SK-N-DZ (cell line): ENCODE measurements at places on chromosomes 2 and 18.

DNA sequence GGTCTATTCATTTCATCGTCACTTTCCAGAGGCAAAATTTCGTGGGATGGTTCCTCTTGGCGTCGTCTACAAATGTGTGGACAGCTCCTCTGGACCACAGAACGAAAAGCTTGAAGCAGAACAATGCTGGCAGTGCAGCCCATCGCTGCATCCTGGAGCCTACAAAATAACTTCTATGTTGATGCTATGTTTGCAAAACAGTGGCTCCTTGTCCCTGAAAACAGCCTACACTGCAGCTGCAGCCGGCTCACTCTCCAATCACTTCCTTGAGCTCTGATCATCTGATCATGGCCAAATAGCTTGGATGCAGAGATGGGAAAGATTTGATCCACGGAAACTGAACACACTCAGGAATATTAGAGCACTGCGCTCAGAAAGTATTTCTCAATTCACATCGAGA lies 60.0 kb downstream of the DOCK10 start:
- DNase-seq, result peak; percentile 48

DNA sequence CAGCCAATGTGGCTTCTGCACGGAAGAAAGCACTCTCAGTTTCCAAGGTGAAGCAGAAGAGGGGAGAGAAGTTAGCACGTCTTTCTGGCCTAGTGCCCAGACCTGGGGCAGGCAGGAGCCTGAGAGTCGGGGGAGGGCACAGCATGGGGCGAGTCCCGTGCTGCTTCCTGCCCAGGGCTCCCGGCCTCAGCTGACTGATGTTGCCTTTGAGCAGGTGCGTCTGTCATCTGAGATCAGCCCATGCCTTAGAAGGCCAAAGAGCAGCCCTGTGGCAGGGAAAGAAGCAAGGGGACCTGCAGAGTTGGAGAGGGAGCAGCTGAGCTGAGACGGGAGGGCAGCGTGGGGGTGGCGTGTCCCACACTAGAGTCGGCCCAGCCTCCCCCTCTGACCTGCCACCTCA lies 3.3 kb downstream of the KCNIP3 start:
- no peak for DNase-seq

DNA sequence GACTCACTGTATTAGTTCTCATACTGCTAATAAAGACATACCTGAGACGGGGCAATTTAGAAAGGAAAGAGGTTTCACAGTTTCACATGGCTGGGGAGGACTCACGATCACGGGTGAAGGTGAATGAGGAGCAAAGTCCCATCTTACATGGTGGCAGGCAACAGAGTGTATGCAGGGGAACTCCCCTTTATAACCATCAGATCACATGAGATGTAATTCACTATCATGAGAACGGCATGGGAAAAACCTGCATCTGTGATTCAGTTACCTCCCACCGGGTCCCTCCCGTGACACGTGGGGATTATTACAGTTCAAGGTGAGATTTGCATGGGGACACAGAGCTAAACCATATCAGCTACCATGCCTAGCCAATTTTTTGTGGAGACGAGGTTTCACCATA lies 168.2 kb downstream of the NEDD4L start:
- no peak for DNase-seq

GRCh38 chr2:14638488-14638887 lies 6.0 kb downstream of the LRATD1 start:
- DNase-seq, result no peak

DNA sequence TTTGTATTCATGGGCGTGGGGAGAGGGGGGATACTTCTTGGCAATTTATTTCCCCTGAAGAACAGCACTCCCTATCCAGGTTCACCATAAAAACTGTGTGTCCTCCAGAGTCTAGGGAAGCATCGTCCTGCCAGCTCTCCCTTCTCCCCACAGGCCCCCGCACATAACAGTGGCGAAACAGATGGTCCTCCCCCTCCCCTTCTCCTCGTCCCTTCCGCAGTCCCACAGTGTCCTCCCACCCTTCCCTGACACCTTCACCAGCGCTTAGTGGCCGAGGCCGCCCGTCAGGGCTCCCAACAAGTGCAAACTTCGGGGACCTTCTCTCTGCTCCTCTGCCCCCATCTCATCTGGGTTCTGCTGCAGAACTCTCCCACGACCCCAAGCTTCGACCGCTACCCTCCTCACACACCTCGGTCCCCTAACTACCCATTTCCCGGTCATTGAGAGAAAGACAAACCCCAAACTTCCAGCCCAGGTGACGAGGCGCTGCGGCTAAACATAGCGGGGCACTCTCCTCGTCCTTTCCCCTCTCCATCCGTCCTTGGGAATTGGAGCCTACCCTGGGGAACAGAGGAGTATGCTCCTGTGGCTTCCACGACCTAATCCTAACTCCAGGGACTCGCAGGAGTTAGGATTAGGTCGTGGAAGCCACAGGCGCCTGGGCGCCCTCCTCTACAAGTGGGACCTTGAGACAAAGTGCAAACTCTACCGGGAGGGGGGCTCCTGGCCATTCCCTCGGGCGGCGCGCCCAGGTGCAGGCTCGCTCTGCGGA lies 971 bp downstream of the ZNF385B start:
- DNase-seq, result no peak

GRCh38 chr2:67217398-67217797 lies 179.7 kb upstream of the ETAA1 start:
- DNase-seq, result no peak

- DNase-seq, result no peak
These were observed 8.2 kb upstream of the RNU2-63P start for GRCh38 chr2:88024509-88024908.

DNA sequence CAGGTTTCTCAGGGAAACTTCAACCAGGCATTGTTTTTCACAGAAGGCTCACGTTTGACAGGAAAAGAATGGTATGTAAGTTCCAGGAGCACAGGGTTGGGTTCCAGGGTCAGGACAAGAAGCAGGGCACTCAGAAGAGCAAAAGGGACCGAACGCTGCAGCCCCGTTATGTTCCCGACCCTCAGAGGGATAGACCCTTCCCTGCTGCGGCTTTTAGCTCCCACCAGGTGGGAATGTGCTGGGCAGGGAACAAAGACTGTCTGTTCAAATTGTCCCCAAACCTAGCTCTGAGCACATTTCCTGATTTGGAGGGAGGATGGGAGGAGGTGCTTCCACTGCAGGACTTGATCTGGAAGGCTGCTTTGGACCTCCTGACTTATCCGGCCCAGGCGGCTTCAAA lies 130.1 kb downstream of the RAB3GAP1 start:
- DNase-seq, result no peak

DNA sequence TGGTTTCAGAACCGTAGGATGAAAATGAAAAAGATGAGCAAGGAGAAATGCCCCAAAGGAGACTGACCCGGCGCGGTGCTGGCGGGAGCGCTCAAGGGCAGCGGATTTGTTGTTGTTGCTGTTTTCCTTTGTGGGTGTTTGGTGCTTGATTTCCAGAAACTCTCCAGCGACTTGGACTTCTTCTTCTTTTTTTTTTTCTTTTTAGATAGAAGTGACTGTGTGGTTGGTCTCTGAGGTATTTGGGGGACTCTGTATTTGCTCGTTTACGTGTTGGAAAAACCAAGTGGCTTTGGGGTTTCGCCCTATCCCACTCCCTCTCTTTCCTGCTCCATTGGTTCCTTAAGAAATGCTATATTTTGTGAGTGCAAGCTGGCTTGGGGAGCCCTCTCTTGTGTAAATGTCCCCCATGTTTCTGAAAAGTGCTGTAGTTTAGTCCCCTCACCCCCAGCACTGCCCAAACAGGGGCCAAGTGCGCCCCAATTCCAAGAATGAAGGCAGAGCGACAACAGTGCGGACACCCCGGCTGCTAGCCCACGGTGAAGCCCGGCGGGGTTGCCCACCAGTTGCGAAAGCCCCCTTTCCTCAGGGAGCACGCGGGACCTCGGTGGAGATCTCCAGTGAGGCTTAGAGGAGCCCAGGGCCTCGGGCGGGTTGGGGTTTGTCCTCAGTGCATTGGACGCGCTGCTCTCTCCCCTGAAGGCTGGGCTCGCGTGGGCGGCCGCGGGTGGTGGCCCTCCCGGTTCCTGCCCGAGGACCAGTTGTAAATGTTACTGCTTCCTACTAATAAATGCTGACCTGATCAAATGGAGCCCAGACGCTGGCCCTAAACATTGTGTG lies 1.8 kb downstream of the HOXD9 start:
- DNase-seq, result no peak

DNA sequence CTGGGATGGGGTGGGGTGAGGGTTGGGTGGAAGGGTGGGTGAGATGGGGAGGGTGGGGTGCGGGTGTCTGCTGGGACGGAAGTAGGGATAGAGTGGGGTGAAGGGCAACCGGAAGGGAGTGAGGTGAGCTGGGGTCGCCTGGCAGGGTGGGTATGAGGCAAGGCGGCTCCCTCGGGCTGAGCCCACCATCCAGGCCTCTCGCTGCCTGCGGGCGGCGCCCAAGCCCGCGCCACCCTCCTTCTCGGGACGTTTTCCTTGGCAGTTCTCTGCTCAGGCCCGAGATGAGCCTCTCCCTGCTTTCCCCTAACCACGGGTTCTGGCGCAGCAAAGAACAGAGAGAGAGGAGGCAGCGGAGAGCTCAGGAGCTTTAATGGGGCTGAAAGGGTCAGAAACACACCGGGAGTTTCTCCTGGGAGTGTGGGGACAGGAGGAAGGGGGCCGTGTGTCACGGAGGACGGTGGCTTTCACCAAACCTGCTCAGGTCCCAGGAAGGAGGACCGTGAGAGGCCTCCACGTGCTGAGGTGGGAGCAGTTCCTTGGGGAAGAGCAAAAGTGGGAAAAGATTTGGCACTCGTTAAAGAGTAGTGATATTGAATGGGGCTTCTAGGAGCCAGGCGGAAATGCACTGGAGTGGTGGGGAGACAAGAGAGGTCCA lies 4.1 kb downstream of the FEV start:
- no peak for DNase-seq

GRCh38 chr18:75183524-75183923 lies 25.4 kb downstream of the PTGR3 start:
- DNase-seq, result no peak

DNA sequence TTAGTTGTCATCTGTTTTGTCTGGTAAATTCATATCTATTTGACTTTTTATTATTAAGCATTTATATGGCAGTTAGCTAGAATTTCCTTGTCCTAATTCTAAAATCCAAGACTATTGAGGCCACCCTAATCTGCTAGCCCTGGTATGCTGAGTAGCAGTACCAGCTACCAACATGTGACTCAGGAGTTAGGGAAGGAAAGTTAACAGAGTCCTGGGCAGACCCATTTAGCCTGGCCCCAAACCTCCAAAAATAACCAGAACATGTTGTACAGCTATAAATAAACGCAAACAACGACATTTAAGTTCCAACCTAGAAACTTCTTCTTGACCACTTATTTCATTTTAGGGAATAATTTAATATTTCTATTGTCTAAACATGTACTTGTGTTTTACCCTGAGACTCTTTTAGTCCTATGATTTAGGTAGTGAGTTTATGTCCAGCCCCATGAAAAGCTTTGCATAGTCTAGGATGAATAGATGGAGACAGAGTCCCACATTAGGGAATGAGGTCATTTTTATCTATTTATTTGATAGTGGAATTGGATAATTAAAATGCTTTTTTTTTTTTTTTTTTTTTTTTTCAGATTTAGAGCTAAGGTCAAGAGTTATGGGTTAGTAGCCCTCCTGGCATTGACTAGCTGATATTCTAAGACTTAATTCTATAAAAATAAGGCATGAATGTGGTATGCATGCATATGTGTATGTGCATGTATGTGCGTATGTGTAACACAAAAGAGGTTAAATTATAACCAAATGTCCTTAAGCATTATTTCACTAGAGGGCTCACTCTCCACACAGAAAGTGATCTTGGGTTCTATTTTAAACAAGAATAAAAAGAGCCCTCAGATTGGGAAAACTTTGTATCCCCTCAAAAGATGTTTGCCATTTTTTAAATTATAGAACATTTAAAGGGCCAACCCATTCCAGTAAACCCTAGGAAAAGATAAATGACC lies 160.1 kb upstream of the MAPRE2 start:
- DNase-seq, result no peak

DNA sequence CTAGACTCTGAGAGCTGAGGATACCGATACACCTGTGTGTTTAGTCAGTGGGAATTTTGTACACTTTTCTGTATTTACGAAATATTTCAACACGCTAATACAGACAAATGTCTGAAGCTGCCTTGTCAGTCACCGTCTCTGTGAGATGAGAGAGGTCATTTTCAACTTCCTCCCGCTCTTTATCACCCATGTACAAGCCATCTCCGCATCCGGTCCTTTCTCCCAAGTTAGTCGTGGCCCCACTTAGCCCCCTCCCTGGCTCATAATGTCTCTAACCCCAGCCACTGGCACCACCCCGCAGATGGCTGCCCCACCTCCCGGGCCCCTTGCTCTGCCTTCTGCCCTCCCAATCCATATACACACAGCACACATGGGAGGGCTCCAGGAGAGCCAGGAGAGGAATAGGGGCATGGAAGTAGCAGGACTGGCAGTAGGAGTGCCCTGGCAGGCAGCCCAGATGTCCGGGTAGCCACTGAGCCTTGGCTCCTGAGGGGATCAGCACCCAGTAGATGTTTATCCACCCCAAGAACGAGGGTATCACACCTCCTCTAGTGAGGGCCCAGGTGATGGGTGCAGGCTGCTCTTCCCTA lies 2.0 kb upstream of the RUFY4 start:
- DNase-seq, result no peak

- no peak for DNase-seq
These were observed 412 bp downstream of the GPD2 start for GRCh38 chr2:156436497-156437085.

GRCh38 chr2:188024811-188025210 lies 266.9 kb upstream of the GULP1 start:
- no peak for DNase-seq

DNA sequence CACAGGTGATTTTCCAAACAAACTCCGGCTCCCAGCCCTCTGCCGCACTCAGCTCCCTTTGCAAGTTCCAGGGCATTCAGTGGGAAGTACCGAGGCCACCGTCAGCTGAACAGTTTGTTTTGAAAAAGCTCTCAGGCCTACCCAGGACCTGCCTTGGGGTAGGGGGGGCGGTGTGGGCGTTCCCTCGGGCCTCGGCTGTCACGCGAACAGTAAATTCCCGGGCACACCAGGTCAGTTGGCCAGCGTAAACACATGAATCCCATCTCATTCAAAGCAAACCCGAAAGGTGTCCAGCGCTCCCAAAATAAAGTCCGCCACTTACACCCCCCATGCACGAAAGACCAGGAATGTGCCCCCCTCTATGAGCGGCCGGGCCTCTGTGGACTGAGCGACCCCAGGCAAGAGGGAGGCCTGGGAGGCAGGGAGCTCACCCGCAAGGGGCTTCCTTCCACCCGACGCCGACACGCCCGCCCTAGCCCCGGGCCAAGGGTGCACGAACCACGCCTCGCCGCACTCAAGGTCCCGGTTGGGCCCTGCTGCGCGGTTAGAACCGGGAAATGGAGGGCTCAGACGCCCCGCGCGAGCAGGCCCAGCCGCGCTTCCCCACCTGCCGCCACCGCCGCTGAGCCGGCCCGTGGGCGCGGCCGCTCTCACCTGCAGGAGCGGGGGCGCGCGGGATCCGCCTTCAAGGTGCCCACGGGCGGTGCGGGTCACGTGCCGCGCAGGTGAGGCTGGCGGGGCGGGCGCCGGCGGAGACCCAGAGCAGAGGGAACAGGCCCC lies at the start of gene WDSUB1:
Gene WDSUB1 (minus strand): TSS at position 775 of the 780 bp plus-strand sequence. CDS start 3,634 bp downstream, outside the sequence.
- peak; percentile 28 for DNase-seq

GRCh38 chr18:56235481-56236013 lies 402.8 kb downstream of the TXNL1 start:
- no peak for DNase-seq

GRCh38 chr18:31774477-31774785 lies 13.8 kb upstream of the SLC25A52 start:
- no peak for DNase-seq
